ACHN (cell line): ENCODE measurements at places on chromosomes 3 and 15.

GRCh38 chr3:52527039-52527731, 6.5 kb downstream of the NT5DC2 start:
- DNase-seq: peak; percentile 28

GRCh38 chr3:52523386-52524257, 10.0 kb downstream of the NT5DC2 start:
- no peak for DNase-seq

- DNase-seq: no peak
These were observed 154.2 kb upstream of the KCNMB2 start for GRCh38 chr3:178381971-178382448.

DNA sequence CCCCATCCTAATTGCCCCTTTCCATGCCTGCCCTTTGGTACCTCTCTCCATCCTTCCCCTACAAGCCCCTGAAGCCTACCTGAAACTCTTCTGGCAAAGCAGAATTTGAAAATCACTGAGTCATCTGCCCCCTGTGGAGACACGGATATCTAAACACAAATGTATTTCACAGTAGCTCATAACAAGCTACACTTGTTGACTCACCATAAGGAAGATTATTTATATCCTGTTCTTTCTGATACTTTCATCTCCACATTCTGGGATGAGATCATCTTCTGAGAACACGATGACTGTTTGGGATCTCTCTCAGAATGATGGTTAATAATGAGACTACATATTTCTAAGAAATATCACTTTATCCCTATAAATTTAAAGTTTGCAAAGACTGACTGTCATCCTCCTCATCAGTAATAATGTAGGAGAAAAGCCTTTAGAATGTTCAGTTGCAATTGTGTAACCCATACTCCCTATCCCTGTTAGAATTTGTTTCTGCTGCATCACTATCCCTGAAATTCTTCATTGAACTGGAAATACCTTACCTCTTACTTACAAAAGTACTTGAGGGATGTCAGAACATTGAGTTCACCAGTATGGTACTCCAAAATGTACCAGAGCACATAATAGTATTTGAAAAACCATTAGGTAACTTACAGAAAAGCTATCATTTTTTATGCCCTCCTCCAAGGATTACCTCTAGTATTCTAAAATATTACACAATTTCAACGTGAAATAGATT, 116.1 kb upstream of the IL12A start:
- DNase-seq: peak; percentile 84

- no peak for DNase-seq
These were observed 24.5 kb upstream of the GOLGA6C start for GRCh38 chr15:75233504-75234190.

DNA sequence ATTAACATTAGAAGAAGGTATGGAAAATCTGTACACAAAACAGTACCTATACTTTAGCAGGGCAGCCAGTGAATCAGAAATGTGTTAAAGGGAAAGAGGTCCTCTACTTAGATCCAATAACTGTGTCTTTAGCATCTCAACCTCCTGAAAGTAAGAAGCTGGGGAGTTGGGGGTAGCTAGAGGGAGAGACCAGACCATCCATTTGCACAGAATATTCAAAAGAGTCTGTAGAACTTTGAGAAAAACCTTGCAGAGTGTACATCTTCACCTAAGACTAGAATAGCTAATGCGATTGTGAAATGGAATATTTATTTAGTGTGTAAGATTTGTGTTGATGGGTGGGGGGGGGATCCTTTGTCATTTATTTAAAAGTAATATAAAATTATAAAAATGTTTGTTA, 124.8 kb downstream of the RBPMS2 start:
- DNase-seq: no peak

- DNase-seq: peak; percentile 13
These were observed 208.1 kb upstream of the NR2F2 start for GRCh38 chr15:96122077-96123027.

DNA sequence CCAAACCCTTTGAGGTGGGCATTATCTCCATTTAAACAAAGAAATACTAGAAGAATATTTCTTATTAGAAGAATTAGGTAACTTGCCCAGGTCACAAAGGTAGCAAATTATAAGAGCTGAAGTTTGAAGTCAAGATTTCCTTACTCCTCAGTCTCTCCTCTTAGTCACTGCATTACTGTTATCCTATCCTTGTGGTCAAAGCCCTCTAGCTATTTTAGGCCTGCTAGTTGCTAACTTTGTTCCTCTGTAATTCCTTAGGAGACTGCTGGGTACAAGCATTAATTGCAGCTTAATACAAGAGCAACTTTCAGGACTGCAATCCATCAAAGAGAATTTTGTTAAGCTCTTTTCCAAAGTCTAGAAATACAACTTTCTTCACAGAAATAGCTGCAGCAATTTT, 528.2 kb downstream of the ZIC1 start:
- no peak for DNase-seq

DNA sequence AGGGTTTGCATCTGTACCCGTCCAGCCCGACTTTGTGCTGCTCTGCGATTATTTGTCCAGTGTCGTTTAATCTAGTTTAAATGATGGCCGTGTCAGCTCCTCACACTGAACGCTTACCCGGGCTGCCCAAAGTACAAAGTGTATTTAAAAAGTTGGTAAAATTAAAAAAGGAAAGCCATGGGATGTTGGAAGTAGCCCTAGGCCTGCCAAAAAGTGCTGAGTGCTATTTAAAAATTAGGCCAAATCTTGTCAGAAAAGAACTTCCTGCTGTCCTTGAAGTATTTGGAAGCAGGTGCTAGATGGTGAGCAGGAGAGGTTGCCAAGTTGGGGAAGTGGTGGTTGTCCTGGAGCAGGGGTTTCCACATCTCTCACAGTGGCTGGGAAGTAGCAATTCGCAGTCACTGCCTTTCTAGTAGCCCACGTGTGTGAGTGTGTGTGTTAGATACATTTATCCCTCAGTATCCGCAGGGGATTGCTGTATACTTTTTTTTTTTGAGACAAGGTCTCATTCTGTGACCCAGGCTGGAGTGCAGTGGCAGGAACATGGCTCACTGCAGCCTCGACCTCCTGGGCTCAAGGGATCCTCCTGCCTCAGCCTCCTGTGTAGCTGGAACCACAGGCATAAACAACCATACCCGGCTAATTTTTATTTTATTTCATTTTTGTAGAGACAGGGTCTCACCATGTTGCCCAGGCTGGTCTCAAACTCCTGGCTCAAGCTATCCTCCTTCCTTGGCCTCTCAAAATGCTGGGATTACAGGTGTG, 664 bp downstream of the PPCDC start:
- peak; percentile 17 for DNase-seq

DNA sequence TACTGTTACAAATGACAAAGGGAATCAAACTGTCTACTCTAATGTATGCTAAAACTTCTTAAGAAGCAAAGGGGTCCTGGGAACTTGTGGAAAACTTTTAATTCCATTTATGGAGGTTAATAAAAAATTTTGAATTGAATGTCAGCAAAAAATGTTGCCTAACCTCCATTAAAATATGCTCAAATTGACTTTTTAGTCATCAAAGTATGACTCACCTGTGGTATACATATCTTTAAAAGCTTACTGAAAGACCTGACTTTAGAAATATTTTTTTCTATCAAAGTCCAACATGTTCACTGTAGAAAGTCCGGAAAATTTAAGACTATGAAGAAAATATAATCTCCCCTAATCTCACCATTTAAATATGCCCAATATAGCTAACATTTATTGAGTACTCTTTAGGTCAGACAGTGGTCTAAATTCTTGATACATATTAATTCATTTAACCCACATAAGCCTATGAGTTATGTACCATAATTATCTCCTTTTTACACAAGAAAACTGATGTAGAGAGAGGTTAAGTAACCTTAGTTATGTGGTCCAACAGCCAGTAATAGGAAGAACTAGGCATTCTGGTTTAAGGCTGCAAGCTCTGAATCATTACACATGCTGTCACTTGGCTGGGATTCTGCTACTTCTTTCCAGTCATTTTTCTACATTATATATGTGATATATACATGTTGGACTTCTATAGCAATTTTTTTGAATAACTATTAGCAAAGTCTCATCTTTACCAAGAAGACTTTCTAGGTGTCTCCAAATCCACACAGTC, 83.6 kb downstream of the PDZRN3 start:
- no peak for DNase-seq

GRCh38 chr3:71504250-71505036, 79.1 kb downstream of the FOXP1 start:
- DNase-seq: peak; percentile 91

- DNase-seq: no peak
These were observed 57.0 kb upstream of the FRMD4B start for GRCh38 chr3:69442771-69443311.

GRCh38 chr15:39788800-39789565, 6.3 kb upstream of the FSIP1 start:
- DNase-seq: no peak

GRCh38 chr3:69082805-69083204, 1.9 kb upstream of the ARL6IP5 start:
- DNase-seq: peak; percentile 78

- DNase-seq: no peak
These were observed 90.4 kb downstream of the TBC1D2B start for GRCh38 chr15:77986891-77987764.

GRCh38 chr3:114380233-114380651, 86.4 kb downstream of the TIGIT start:
- DNase-seq: no peak

GRCh38 chr3:188179006-188179966, 25.3 kb downstream of the LPP start:
- DNase-seq: no peak

- peak; percentile 80 for DNase-seq
These were observed 40.1 kb downstream of the CDCP1 start for GRCh38 chr3:45105855-45106671.

- DNase-seq: no peak
These were observed 27.9 kb upstream of the SLC30A4 start for GRCh38 chr15:45550436-45550835.

DNA sequence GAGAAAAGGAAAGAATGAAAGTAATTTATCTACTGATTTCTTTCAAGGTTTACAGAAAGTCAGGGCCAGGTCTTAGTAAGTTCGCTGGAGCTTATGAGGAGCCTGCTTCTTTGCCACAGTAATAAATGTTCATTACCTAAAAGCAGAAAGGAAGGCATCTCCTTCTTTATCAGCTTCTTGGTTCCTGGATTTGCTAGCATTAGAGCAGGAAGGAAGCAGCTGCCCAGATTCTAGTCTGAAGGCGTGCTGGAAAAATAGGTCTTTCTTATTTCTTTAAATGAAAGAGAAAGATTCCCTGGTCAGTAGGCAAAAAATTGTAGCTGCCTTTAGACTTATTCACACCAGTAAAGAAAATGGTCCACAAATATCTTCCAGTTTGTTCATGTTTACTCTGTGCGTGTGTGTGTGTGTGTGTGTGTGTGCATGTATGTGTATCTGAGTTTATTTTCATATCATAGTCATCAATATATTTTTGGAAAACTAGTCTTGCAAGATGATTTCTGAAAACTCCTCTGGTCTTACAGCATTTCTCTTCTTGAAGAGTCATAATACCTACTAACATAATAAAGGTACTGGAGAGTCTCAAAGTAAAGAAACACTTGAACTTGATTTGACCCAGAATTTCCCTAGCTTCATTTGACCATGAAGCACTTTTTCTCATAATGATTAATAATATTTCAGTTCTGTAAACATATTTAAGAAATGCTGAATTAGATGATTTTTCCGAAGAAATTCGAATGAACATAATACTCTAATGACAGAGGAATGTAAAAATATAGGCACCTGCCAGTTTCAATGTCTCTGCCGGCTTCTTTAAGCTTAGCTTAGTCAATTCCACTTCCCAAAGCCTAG, 255.3 kb upstream of the ZPLD1 start:
- DNase-seq: peak; percentile 54

- no peak for DNase-seq
These were observed 30.2 kb upstream of the MAGEF1 start for GRCh38 chr3:184741798-184742675.

GRCh38 chr15:36334059-36334458, 245.4 kb upstream of the CDIN1 start:
- peak; percentile 21 for DNase-seq

DNA sequence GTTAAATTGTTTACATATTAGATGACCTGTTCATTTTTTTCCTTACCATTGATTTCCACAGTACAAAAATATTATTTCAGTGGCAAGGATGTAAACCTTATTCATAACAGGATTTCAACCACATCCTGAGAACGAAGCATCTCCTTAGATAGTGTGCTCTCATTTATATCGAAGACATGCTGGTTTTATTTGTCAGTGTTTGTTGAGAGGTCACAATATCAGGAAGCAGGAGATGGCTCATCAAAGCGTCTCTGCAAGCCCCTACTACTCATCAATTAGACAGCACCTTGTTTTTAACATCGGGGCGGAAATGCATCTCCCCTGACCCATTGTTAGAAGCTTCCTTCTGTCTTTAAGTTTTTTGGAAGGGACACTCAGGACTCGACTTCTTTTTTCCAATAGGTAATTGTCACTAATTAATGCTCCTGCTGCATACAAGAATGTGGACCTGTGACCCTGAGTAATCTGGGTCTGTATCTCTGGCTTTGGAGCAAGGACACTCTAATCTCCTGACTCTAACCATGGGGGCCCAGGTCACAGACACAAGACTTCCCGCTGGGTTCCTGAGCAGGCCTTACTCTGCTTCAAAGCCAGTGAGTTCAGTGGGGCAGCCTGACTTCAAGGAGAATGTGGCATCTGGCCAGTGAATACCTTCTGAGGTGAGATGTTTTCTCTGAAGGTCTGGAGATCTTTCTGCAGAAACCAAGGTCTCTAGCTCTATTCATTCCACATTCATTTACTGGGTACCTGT, 50.3 kb downstream of the MECOM start:
- DNase-seq: no peak

- DNase-seq: no peak
These were observed 99.8 kb upstream of the FGF7 start for GRCh38 chr15:49323207-49323606.

DNA sequence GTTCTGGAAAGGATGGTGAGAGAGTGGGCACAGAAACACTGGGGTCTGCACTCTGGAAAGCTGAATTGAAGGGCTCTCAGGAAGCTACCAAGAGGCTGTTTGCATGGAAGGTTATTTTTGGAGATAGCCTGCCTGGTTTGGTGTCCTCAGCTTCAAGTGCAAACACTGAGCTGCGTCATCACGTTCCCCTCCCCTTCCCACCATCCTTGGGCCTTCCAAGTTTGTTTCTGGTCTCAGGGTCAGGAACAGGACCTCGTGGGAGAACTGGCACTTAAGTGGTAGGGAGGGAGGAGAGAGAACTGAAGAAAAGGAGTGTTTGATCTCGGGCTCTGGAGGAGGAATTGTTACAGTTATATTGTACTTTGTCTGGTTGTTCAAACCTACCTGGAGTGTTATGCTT, 10.6 kb downstream of the ST6GAL1 start:
- DNase-seq: no peak

- no peak for DNase-seq
These were observed 59.9 kb downstream of the FOXP1 start for GRCh38 chr3:71523628-71524027.

GRCh38 chr3:182710557-182711157, 82.6 kb upstream of the ATP11B start:
- peak; percentile 24 for DNase-seq
